ENCODE measurements at places on chromosomes 1 and 21.

- no peak for DNase-seq
Measured at GRCh38 chr1:203038217-203038741, 12.0 kb downstream of the PPFIA4 start.

GRCh38 chr1:31029026-31029425 is 36.5 kb downstream of the PUM1 start:
- DNase-seq: no peak

DNA sequence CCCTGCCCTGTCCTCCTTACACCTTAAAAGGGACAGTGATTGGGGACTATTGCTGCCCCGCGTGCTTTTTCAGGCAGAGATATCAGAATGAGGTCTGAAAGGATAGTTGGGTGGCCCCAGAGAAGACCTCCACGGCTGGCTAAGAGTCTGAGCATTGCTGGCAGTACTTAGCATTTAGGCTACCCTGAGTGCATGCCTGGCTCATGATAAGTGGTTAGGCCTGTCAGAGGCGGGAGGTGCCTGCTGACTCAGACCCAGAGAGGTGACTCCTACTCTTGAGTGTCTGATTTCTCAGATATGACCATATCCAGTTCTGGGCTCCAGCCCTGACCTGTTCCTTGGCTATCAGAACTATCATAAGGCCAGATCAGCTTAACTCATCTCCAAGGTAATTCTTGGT is 213.7 kb downstream of the PBX1 start:
- DNase-seq: no peak

GRCh38 chr1:62389531-62389930 is 47.3 kb upstream of the USP1 start:
- DNase-seq: no peak

DNA sequence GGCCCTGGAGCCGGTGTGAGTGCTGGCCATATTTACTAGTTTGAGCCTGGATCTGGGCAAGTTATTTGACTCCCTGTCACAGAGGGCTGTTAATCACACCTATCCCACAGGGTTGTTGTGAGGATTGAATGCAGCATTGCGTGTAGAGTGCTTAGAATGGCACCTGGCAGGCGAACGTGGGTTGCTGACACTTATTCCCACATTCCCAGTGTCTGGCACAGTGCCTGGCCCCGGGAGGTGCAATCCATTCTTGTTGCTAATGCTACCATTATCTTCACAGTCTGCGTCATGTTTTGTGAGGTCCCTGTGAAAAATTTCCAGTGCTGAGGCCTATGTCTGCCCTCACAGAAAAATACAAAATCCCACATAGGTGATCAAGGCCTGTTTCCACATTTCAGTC is 66.1 kb downstream of the CD2 start:
- no peak for DNase-seq

DNA sequence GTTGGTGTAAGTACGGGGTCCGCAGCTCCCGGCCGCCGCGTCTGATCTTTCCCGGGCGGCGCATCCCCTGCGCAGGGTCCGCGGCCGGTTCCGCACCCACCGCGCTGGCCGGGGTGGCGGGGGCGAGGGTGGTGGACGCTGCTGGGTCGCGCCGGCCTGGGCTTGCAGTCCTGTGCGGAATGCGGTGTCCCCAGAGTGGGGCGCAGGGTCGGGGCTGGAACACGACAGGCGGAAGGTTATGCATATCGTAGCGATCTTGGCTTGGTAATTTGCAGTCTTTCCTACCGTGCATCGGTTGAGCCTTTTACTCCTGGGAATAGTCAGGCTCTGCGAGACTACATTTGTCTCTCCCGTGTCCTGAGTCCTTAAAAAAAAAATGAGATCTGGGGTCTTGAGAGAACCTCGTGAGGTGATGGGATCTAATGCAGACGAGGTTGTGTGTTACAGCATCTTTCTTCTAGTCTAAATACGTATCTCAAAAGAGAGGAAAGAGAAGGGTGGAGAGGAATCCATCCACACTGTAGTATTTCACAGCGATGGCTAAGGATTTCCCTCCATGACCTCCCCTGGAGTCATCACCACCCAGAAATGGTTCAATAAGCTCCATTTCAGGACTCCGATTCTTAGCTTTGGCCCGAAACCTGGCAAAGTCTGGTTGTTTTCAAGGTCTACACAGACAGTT is 572 bp downstream of the ATP1B1 start:
- no peak for DNase-seq

DNA sequence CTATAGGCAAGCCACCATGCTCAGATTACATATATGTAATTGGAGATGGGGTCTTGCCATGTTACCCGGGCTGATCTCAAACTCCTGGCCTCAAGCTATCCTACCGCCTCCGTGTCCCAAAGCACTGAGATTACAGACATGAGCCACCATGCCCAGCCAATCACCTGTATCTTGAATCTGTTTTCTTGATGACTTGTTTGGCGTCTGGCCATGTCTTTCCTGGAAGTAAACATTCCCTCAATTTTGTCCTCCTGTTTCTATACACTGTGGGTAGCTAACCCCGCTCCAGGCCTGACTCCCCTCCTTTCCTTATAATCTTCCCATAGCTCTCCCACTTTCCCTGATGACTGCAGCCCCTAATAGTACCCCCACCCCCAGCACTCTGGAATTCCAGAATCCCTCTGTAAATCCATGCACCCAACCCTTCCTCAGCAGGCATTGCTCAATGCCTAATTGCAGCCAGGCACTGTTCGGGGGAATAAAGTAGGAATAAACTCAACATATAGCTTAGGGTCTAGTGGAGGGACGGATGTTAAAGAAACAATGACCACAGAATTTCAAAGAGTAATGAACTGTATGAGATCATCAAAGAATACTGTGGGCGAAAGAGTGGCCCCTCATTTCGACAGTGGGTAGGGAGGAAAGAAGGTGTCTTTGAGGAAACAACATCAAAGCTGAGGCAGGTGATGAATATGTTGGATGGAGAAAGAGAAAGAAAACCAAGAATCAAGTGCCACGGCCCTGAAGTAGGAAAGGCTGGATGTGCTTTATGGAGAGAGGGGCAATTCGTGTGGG is 161.5 kb downstream of the ADSS2 start:
- no peak for DNase-seq

GRCh38 chr1:16118706-16119105 is 37.2 kb downstream of the EPHA2 start:
- DNase-seq: no peak

GRCh38 chr1:68585351-68585750 is 88.5 kb upstream of the DEPDC1 start:
- DNase-seq: no peak

DNA sequence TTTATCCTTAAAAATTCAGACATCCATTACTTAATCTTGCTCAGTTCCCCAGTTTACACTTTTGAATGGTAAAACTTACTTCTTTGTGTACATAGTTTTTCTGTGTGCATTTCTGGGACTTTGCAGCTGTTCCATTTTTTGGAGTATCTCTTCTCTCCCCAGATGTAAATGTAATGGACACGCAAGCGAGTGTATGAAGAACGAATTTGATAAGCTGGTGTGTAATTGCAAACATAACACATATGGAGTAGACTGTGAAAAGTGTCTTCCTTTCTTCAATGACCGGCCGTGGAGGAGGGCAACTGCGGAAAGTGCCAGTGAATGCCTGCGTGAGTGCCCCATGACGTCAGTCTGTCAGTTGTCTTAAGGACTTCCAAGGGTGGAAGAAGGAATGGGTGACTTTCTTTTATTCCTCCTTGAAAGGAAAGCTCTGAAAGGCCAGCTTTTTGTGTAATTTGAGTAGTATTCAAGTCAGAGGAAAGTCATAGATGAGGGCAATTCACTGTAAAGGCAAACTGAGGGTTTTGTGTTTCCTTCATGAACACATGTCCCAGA is 75.7 kb upstream of the LAMC2 start:
- DNase-seq: no peak

GRCh38 chr1:32112806-32113375 is 5.0 kb downstream of the KPNA6 start:
- no peak for DNase-seq

All from activated CD8-positive, alpha-beta memory T cell treated with anti-CD3 and anti-CD28 coated beads for 48 hours (primary cell).